ENCODE measurements at places on chromosomes 13 and 19. TPM values are rescaled to one million over a fixed set of nuclear protein-coding genes. Genes with fewer than 3 reads are reported as not detected.

The LRRC4B gene
- 5.6 TPM for total RNA-seq

The IZUMO4 gene
- not detected for total RNA-seq

The MTMR6 gene
- 20.6 TPM for total RNA-seq

The LILRA6 gene
- total RNA-seq, result not detected

The MTUS2 gene
- under 0.01 TPM for total RNA-seq

The KLF5 gene
- 3.3 TPM for total RNA-seq

The TMEM145 gene
- 0.30 TPM for total RNA-seq

The CYP4F8 gene
- total RNA-seq, result not detected

The HIF3A gene
- not detected for total RNA-seq

The ERF gene
- 23.8 TPM for total RNA-seq

The AP2A1 gene
- 44.8 TPM for total RNA-seq

The CCDC122 gene
- 6.0 TPM for total RNA-seq

The TSHZ3 gene
- 2.9 TPM for total RNA-seq

The FXYD1 gene
- total RNA-seq, result not detected

The ZNF223 gene
- total RNA-seq, result 5.4 TPM
